ENCODE measurements at places on chromosomes 3 and 15.

- H3K27me3 ChIP-seq = no peaks in the 10 kb centered on the region
- DNase-seq = no peak
- H3K4me1 ChIP-seq = no peaks in the 10 kb centered on the region
- no peak overlapping the region for H3K27ac ChIP-seq
- H3K4me3 ChIP-seq = no peak overlapping the region
These were observed 76.4 kb upstream of the ETV5 start for GRCh38 chr3:186185194-186185787.

DNA sequence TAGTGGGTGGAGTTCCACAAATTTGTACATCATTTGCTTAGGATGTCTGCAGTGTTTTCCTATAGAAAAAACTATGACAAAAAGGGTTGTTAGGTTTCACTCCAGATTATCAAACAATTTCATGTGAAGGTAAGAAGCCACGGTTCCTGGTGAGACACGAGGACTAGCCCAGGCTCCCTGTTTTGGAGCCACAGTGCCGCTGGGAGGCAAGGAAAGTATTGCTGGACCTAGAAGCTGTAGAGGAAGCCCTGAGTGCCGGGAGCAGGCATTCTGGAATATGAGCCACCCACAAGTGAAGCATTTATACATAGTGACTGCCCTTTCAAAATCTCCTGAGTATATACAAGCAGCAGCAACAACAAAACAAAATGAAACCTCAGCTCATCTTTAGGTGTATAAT lies 142.0 kb downstream of the GABRB3 start:
- H3K36me3 ChIP-seq = no peaks in the 10 kb centered on the region
- H3K4me3 ChIP-seq = no peak overlapping the region
- H3K27me3 ChIP-seq = no peaks in the 10 kb centered on the region
- no peak for DNase-seq

DNA sequence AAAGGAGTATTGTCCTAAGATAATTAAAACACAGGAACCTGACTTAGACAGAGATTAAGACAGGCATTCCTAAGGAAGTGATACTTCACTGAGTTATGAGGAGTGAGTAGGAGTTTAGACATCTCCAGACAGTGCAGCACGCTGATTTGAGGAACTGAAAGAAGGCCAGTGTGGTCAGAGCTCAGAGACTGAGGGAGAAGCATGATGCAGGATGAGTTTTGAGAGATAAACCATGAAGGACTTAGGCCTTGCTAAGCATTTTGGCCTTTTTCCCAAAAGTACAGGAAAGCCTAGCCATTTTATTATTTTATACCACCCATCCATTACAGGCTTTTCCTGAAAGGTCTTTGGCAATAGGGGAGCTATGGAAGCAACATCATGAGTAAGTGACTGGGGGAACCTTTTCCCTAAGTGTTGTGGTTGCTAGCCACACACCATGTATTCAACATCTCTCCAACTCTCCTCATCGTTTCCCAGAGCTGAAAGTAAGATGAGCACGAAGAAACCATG lies 375.6 kb upstream of the TPRG1 start:
- peaks cover 6% of the 10 kb centered on the region for H3K4me1 ChIP-seq
- peak overlapping the region; percentile 49 for H3K27ac ChIP-seq
- no peak overlapping the region for H3K4me3 ChIP-seq
- H3K36me3 ChIP-seq = no peaks in the 10 kb centered on the region

DNA sequence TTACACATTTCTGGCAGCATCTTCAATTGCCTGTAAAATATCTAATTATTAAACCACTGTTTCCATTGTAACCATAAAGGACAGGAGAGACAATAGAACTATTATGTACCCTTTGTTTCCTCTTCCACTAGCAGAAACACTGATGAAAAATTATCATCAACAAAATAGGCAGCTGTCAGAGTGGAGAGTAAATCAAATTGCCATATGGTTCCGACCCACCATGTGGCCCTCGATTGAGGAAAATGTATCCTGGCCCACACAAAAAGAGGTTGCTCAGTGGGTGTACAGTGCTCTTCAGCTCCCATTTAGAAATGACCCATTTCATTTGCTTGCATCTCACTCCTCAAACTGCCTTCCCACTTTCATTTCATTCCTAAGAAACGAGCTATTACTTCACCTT lies 570.6 kb upstream of the UBE2E2 start:
- DNase-seq = no peak
- H3K4me1 ChIP-seq = no peaks in the 10 kb centered on the region
- H3K36me3 ChIP-seq = no peaks in the 10 kb centered on the region

DNA sequence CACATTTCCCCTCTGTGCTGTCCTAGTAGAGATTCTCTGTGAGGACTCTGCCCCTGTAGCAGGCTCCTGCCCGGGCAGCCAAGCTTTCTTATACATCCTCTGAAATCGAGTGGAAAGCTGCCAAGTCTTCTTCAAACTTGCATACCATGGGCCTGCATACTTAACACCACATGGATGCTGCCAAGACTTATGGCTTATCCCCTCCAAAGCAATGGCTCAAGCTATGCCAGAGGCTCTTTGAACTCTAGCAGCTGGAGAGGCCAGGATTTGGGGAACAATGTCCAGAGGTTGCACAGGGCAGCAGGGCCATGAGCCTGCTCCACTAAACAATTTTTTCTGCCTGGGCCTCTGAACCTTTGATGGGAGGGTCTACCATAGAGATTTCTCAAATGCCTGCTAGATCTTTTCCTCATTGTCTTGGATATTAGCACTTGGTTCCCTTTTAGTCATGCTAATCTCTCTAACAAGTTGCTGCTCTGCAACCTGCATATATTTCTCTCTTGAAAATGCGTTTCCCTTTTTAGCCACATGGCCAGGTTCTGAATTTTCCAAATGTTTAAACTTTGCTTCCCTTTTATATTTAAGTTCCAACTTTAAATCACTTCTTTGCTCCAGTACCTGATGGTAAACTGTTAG lies 6.1 kb upstream of the PLSCR4 start:
- H3K27ac ChIP-seq = no peak overlapping the region
- H3K36me3 ChIP-seq = no peaks in the 10 kb centered on the region
- no peaks in the 10 kb centered on the region for H3K4me1 ChIP-seq
- DNase-seq = peak; percentile 11
- H3K27me3 ChIP-seq = no peaks in the 10 kb centered on the region
- H3K4me3 ChIP-seq = no peak overlapping the region

DNA sequence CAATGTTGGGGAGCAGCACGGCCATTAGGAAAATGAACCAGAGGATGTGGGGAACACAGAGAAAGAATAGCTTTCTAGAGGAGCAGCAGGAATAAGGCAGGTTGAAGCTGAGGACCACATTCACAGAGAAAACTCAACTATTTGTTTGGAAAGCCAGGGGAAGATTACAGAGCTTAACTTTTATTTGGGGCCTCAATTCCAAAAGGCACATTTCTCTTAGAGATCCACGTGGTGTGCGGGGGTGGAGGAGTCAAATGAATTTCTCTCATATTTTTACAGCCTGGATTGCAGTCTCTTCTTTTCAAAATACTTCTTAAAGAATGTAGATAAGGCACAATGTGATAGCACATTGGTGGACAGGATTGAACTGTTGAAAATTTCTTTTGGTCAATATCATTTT lies 253.7 kb downstream of the ROBO1 start:
- no peaks in the 10 kb centered on the region for H3K27me3 ChIP-seq
- H3K36me3 ChIP-seq = no peaks in the 10 kb centered on the region
- H3K27ac ChIP-seq = no peak overlapping the region
- H3K4me1 ChIP-seq = no peaks in the 10 kb centered on the region
- H3K4me3 ChIP-seq = no peak overlapping the region
